ENCODE measurements at places on chromosomes 2 and 18.

GRCh38 chr2:220894069-220894468, 678.0 kb downstream of the EPHA4 start:
- no peak for DNase-seq

DNA sequence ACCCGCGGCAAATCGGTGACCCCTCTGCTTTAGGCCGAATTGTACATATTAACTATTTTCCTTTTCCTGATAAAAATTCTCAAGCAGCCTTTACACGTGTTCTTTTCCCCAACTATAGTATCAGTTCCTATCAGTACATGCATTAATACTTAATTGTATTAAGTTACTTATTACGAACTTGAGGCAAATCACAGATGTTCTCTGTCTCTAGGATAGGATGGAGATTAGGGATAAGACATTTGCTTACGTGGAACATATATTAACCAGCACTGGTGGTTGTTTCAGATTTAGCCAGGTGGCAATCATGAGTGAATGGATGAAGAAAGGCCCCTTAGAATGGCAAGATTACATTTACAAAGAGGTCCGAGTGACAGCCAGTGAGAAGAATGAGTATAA, 675 bp downstream of the GEMIN6 start:
- no peak for DNase-seq

DNA sequence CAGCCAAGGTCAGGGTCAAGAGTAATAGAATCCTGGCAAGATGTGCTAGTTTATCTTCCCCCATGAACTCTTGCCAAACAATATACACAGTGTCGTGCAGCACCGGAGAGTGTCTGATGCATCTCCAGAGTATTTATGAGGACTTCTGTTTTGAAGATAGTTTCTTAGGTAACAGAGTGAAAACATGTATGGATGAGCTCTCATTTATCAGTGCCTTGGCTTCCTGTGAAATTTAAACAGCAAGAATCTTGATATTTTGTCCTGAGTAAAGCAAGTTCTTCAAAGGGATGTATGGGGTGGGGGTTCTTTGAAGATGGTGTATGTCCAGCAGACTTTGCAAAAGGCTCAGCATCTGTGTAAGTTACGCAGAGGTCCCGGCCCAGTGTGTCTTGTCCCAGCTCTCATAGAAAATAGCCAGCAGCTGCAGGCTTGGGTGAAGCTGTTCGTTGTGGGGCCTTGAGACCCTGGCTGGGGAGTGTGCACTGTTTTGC, 361.0 kb upstream of the NT5C1B start:
- no peak for DNase-seq

GRCh38 chr18:27871726-27872125, 305.2 kb downstream of the CDH2 start:
- DNase-seq, result no peak

- no peak for DNase-seq
Observed at GRCh38 chr2:178296394-178297090, 102.2 kb downstream of the OSBPL6 start.

DNA sequence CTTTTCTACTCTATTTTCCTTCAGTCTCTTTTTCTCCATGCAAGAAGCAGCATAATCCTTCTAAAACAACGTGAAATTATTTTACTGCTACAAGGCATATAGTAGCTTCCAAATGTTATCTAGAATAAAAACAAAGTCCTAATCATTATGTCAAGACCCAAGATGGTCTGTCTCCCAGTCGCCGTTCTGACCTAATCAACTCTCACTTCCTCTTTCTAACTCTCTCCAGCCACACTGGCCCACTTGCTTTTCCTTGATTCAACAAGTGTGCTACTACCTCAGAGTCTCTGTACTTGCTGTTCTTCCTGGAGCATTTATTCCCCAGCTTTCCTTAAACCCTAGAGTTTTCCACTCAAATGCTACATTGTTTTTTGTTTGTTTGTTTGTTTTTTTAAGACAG, 1491.2 kb downstream of the LRP1B start:
- no peak for DNase-seq

DNA sequence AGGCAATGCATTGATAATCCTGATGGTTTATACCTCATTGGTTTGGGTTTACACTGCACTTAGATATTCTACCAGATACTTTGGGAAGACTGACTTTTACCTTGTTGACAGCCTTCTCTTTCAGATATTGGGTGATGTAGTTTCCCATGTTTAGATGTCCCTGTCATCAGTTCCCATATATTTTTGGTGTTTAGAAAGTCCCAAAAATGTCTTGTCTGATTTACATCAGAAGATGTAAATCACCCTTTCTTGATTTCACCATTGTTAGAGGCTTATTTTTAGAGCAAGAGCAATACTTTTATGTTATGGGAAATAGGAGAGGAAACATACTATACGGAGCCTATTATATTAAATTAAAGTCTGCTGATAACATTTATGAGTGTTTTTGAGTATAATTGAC, 14.4 kb upstream of the CCDC102B start:
- no peak for DNase-seq

GRCh38 chr2:126476691-126477090, 179.3 kb upstream of the GYPC start:
- DNase-seq, result no peak

- no peak for DNase-seq
Observed at GRCh38 chr2:8922431-8922830, 81.1 kb downstream of the MBOAT2 start.

- no peak for DNase-seq
Observed at GRCh38 chr18:22322243-22322691, 95.4 kb downstream of the CTAGE1 start.

DNA sequence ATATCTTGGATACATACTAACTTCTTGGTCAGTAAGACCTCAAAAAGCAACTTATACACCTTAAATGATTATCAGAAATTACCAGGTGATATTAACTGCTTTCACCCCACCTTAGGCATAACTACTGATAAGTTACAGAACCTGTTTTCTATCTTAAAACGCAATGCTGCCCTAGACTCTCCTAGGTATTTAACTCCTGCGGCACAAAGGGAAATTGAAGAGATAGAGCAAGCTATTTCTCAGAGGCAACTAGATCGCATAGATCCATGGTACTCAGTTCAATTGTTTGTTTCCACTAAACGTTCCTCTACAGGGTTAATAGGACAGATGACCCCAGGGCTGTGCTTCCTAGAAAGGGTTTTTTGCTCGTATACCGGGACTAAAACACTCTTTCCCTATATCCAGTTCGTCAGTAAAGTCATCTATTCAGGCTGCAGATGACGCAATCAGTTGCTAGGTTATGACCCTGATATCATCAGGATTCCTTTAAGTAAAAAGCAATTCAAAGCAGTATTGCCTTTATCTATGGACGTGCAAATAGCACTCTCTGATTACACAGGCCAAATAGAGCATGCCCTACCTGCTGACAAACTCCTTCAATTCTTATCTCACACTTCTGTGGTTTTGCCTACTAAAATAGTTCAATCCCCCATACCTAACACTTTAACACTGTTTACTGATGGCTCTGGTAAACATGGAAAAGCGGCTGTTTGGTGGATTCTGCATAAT, 62.3 kb upstream of the MYO3B start:
- no peak for DNase-seq

GRCh38 chr2:229408356-229408755, 137.3 kb upstream of the PID1 start:
- no peak for DNase-seq

DNA sequence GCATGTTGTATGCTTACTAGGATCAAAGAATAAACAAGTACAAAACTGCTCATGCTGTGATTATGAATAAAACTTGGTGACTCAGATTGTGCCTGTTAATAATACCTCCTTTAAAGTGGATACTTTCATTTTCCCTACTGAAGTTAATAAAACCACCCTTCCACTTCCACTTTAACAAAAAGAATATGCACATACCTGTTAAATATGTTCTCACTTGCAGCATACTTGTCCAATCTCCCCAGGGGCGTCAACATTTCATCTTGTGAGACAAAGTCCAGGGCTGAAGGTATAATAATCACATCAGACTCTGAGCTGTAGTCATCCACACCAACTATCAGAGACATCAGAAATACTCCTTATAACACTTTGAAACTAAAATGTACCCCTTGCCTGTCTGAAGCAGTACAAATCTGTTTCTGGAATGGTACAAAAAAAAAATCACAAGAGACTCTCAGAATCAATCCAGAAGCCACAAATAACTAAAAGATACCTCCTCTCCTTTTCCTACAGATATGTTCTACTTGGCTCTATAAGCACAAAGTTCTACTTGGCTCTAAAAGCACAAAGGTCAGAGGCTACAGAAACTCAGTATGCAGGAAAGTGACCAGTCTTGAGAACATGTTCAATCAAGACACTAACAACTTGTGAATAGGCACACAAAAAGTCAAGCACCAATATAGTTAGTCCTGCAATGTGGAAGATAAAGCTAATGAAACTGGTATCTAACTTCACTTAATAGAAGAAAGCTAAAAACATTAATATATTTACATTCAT, 19.3 kb downstream of the PPP4R1 start:
- no peak for DNase-seq

GRCh38 chr2:103780088-103780702, 1018.4 kb downstream of the TMEM182 start:
- DNase-seq, result no peak

DNA sequence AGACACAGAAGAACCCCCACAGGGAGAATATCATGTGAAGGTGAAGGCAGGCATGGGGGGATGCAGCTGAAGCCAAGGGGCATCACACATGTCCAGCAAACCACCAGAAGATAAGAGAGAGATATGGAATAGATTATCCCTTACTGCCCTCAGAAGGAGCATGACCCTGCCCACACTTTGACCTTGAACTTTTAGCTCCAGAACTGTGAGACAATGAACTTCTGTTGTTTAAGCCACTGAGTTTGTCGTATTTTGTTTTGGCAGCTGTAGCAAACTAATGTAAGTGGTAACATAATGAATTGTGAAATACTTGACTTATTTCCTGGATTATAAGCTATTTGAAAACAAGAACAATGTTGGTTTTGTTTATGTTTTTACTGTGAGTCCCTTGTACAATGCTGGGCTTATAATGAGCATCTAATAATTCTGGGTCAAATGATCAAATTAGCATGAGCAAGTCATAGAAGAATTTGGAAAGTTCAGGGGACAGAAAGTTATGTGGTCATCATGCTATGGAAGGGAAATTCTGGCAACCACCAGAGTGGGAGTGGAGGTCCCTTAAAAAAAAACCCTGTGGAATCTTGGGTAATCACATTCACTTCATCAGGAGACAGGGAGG, 541.0 kb upstream of the KLHL29 start:
- DNase-seq, result no peak

- no peak for DNase-seq
Observed at GRCh38 chr2:23614701-23615100, 229.7 kb downstream of the KLHL29 start.

GRCh38 chr2:204625135-204625534, 79.9 kb downstream of the PARD3B start:
- no peak for DNase-seq

GRCh38 chr18:49127471-49128190, 176.9 kb upstream of the SMAD7 start:
- no peak for DNase-seq

GRCh38 chr2:34372967-34373366, 773.9 kb upstream of the FAM98A start:
- DNase-seq, result no peak

DNA sequence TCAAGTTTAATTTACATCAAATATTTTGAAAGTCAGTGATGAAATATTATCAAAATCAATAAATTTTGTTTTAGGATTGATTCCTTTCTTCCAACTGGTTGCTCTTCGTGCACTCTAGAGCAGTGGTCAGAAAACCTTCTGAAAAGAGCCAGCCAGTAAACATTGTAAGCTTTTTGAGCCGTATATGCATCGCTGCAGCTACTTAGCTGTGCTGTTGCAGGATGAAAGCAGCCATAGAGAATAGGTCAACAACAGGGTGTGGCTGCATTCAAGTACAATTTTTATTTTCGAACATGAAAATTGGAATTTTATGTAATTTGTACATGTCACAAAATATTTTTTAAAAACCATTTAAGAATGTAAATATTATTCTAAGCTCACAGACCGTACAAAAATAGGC, 94.9 kb downstream of the MGAT5 start:
- no peak for DNase-seq

Measured in WERI-Rb-1 (cell line).